Stimulated activated CD4-positive, alpha-beta T cell treated with anti-CD3 and anti-CD28 coated beads, Interleukin-4, amount 100 ng/mL, for 48 hours (primary cell): ENCODE measurements at places on chromosomes 5 and 9.

DNA sequence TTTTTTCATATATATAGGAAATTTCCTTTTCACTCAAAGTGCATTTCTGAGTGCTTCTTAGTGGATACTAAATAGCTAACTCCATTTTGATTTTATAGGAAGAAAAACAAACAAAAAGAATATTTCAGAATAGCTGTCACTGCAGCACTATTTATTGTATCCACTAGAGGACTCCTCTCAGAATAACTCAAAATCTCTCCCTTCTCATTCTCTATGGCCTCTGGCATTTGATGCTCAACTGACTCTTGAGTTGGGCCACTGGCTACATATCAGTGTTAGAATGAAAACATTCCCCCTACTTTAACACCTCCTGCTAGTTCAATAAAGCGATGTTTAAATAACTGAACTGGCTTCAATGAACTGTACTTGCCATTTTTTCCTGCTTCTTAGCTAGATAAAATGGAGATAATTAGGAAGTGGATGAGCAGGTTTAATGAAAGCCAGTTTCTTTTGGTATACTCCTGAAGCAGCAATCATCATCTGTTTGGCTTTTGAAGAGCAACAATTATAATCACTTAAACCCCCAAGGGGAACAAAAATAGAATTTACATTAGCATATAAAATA, 16.6 kb upstream of the ELAVL2 start:
- no peak for DNase-seq

GRCh38 chr5:79236970-79237739, 1.2 kb downstream of the JMY start:
- DNase-seq, result peak; percentile 18

GRCh38 chr9:134559013-134559412, 82.6 kb upstream of the COL5A1 start:
- DNase-seq, result no peak

DNA sequence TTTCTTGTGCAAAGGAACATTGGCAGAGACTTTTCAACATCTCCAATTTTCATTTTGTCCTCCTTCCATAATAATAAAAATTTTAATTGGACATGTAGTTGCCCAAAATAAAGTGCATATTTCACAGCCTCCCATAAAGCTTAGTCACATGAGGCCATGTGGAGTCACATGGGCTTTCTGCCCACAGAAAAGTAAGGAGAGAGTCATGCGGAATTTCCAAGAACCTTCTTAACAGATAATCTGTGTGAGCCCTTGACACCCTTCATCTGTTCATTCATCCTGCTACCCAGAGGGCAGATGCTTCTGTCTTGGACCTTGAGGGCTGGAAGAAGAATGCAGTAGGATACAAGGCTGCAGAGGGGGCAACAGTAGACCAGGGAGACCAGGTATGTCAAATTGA, 60.7 kb downstream of the APTX start:
- no peak for DNase-seq

- DNase-seq, result no peak
Measured at GRCh38 chr9:112384690-112385089, 4.8 kb downstream of the HSDL2 start.

- DNase-seq, result no peak
Measured at GRCh38 chr5:77869116-77869798, 93.1 kb upstream of the TBCA start.

DNA sequence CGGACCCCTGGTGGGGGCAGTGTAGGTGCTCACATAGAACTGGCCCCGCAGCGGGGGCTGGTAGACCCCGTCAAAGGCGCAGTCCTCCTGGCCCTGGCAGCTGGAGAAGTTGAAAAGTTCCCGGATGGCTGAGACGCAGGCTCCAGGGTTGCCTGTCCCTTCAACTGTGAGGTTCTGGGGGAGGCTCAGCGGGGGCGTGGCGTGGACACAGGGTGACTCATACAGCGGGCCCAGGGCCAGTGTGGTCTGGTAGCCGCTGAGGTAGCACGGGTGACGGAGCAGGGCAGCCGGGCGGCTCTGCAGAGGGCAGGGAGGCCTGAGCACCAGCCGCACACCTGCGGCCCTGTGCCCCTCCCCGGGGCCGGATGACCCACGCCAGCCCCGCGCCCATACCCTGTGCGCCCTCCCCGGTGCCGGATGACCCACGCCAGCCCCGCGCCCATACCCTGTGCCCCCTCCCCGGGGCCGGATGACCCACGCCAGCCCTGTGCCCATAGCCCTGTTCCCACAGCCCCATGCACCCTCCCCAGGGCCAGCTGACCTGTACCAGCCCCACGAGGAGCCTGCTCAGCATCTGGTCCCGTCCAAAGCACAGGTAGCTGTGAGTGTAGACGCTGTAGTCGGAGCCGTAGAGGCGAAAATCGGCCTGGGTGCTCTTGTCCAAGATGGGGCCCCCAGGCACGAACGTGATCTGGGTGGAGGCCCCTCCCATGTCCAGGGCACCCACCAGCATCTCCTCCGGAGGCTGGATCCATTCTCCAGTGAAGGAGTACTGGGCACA, 5.0 kb downstream of the ENTPD8 start:
- DNase-seq, result no peak

DNA sequence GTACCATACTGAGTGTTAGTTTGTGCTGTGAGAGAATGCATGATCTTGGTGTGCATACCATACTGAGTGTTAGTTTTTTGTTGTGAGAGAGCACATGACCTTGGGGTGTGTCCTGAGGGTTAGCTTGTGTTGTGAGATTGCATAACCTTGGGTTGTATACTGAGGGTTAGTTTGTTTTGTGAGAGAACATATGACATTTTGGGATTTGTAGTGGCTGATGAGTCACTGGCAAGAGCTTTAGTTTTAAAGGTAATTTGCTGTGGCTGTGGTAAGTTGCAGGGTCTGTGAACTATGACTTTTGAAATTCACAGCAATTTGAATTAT, 1068.3 kb upstream of the EDIL3 start:
- no peak for DNase-seq

- DNase-seq, result no peak
Measured at GRCh38 chr5:97538912-97539311, 355.9 kb upstream of the RIOK2 start.

- DNase-seq, result no peak
Measured at GRCh38 chr9:81588148-81588871, 101.0 kb downstream of the TLE1 start.

GRCh38 chr5:66639037-66639436, 42.8 kb downstream of the MAST4 start:
- DNase-seq, result no peak

DNA sequence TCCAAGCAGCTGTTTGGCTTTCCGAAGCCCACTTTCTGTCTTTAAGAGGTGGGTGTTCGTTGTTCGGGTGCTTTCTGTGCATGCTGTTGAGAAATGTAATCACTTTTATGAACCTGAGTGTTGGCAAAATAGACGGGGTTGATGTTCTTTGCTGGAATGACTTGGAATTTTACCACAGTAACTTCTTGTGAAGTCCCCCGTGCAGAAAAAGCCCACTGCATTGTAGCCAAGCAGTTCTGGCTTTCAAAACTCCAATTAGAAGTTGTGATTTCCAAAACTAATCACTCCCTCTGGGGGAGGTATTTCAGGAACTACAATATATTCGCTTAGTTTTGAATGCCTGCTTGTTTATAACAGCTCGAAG, 111.1 kb downstream of the PAM start:
- DNase-seq, result no peak

DNA sequence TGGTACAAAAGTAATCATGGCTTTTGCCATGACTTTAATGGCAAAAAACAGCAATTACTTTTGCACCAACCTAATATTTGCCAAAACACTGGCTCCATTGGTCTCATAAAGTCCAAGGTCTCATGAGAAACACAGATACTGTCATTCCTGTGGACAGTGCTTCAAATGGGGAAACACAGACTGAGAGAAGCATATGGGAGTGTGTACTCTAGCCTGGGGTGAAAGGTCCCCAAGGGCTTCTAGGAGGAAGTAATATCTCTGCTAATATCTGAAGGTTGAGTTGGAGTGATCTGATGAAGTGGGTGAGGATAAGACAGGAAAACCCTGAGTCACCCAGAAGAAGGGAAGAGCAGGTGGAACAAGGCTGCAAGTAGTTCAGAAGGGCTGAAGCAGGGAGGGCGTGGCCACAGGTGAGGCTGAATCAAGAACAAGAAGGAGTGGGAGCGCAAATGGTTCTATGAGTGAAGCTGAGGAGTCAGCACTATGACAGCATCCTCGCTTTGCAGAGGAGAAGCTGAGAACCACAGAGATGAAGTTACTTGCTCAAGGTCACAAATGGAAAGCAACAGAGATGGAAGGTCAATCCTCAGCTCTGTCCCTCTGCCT, 164.1 kb downstream of the ASTN2 start:
- DNase-seq, result no peak

- no peak for DNase-seq
Measured at GRCh38 chr5:55429613-55430253, 105.0 kb downstream of the PLPP1 start.

DNA sequence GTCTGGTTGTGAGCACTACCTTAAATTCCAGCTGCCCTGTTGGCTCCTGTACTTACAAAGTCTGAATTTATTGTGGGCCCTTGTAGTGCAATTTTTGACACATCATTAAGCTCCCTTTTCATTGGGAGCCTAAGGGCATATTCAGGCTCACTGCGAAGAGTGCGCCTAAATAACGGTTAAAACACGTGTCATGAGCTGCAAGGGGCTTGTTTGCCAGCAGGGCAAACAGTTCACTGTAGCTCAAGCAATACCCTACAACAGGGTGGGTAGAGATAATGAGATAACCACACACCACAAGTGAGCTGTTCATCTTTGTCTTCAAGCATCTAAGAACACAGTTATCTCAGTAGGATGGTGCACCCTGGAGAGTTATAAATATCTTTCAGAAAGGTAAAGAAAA, 214.2 kb downstream of the SLF1 start:
- DNase-seq, result no peak

DNA sequence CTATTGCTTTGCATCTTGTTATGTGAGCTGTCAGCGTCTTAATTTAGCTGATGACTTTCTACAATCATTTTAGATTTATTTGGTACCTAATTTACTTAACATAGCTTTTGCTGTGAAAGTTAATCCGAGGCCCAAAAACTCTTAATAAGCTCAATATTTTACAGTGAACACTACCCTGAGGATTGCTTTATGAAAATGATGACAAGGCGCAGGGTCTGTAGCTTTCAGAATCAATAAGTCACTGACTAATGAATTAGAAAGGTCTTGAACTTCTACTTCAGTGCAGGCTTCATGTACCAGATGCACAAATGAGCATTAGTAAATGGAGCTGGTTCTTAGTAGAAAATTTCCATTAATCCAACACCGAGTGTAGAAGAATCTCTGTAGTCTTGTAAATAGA, 81.4 kb upstream of the ZNF366 start:
- no peak for DNase-seq

DNA sequence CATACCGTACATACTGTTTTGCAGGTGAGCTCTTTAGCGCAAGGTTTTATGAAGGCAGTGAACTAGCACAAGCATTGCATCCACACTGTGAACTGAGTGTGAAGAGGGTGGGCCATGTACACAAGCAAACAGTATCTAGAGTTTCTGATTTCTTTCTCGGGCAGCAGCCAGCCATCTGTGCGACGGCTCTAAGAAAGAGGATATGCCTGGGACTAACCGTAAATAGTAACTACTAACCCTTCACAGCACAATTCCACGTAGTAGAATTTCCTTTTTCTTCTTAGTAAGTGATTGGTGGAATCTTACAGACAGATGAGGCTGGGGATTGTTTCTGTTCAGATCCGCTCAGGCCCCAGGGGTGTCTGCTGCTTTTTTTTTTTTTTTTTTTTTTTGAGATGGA, 89.0 kb downstream of the DRD1 start:
- no peak for DNase-seq

- DNase-seq, result no peak
Measured at GRCh38 chr5:154967421-154968024, 26.6 kb downstream of the MRPL22 start.

DNA sequence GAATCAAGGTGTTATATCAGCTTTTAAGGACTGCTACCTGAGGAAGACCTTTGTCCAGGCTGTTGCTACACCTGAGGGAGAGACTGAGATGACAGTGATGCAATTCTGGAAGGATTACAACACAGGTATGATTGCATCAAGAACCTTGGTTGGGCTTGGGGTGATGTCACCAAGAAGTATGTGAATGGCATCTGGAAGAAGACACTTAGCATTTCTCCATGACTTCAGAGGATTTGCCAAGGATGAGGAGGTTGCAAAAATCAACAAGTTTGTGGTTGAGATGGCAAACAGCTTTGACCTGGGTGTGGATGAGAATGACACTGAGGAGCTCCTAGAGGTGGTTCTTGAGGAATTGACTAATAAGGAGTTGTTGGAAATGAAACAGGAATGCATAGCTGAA, 67.9 kb upstream of the PANK3 start:
- no peak for DNase-seq

DNA sequence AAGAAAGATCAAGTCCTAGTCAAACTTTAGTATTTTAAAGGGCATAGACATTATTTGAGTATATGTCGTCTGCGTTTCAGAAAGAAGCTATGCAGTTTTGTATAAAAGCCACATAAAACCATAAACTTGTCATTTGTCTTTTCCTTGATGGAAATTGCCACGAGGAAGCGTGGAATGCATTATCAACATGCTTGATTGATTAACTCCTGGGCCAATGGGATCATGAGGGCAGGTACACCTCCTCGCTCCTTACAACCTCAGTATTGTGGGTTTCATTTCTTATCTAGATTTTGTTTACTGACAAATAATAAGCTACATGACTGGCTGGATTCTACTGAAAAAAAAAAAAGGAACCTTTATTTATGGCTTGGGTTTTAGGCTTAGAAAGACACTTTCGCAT, 122.5 kb upstream of the RFX3 start:
- no peak for DNase-seq

- no peak for DNase-seq
Measured at GRCh38 chr9:7028591-7028990, 270.8 kb downstream of the KDM4C start.

- no peak for DNase-seq
Measured at GRCh38 chr9:131650254-131650653, 89.6 kb downstream of the RAPGEF1 start.

GRCh38 chr9:126788046-126788445, 16.8 kb upstream of the ZBTB43 start:
- DNase-seq, result no peak

GRCh38 chr9:73869264-73869663, 627.9 kb upstream of the RORB start:
- peak; percentile 1 for DNase-seq

GRCh38 chr9:105281926-105282325, 37.5 kb downstream of the SLC44A1 start:
- no peak for DNase-seq

GRCh38 chr5:6843821-6844220, 130.6 kb downstream of the TENT4A start:
- no peak for DNase-seq

- DNase-seq, result no peak
Measured at GRCh38 chr9:104256031-104256695, 162.1 kb downstream of the SMC2 start.

DNA sequence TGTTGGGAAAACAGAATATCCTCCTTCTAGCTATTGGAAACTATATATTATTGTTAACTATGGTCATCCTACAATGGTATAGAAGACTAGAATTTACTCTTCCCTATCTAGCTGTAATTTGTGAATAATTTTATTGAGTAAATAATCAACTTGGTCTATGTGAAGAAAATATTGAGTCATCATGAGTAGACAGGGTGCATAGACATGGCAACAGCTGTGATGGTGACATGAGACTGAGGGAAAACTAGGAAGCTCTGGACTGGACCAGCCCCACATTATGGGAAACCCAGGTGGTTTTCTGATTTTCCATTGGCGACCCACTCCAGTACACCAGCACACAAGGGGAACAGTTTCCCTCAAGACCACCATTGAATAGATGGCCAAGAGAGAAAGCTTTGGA, 95.0 kb downstream of the APBA1 start:
- DNase-seq, result no peak
